Natural killer cell treated with Interleukin-12 subunit alpha and Interleukin-12 subunit beta and Interleukin-15 and Interleukin-18, amount 100 ng/mL, for 72 hours (primary cell): ENCODE measurements at places on chromosomes 2 and 18. TPM values are rescaled to one million over a fixed set of nuclear protein-coding genes. Genes with fewer than 3 reads are reported as not detected.

DNA sequence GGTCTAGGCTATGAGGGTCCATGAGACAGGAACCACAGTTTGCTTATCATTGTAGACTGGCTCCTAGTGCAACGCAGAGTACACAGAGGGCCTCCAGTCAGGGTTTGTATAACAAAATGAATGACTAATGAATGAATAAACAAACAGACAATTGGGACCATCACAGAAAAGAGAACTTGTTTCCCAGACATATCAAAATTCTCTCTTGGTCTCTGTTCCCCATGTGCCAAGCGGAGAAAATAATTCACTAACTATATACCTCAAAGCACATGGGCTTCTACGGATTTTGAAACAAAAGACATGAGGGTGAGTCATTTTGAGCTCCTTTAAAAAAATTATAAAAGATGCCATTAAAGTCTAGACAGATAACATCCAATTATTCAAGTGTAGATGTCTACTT, 28.0 kb downstream of the INO80C start:
- DNase-seq = no peak
- H3K4me1 ChIP-seq = peaks cover 7% of the 10 kb centered on the region
- H3K27me3 ChIP-seq = no peaks in the 10 kb centered on the region
- no peak overlapping the region for H3K4me3 ChIP-seq

- H3K4me3 ChIP-seq = no peak overlapping the region
- H3K36me3 ChIP-seq = no peaks in the 10 kb centered on the region
- DNase-seq = no peak
- H3K27me3 ChIP-seq = no peaks in the 10 kb centered on the region
- no peak overlapping the region for H3K27ac ChIP-seq
Measured at GRCh38 chr18:10314066-10314465, 140.4 kb upstream of the APCDD1 start.

DNA sequence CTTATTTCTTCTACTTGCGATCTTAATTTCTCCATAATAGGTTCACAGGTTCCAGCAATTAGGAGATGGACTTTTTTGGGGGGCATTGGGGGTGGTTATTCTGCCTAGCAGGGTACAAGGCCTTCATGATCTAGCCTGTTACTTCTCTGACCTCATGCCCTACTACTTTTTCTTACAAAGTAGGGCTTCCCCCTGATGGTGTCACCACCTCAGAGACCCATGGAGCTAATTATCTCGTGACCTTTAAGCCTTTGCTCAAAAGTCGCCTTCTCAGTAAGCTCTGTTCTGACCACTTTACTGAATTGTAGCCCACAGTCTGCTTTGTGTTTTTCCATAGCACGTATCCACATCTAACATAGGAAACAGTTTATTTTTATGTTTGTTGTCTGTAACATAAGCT, 458.0 kb downstream of the PARD3B start:
- no peak overlapping the region for H3K4me3 ChIP-seq
- DNase-seq = no peak
- H3K4me1 ChIP-seq = peaks cover 12% of the 10 kb centered on the region
- H3K27ac ChIP-seq = no peak overlapping the region
- no peaks in the 10 kb centered on the region for H3K36me3 ChIP-seq

Gene GALNT5
- 0.14 TPM for total RNA-seq

DNA sequence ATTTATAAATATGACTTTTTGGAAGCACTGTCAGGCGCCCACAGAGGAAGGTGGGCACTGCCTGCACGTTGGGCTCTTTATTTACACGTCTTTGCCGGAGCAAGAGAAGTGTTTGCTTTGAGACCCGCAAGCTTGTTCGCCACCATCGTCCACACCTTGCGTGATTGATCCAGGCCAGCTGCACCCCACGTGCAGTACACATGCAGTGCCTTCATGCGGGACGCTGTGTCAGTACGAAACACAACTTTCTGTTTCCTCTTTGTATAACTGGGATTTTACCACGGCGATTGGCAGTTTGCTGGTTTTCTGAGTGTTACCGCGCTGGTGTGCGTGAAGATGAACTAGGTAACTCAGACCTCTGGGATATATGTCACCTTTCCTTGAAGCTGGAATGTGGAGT, 571.0 kb upstream of the SALL3 start:
- peaks cover 4% of the 10 kb centered on the region for H3K4me1 ChIP-seq
- H3K27me3 ChIP-seq = peaks cover 18% of the 10 kb centered on the region
- no peak for DNase-seq
- no peak overlapping the region for H3K4me3 ChIP-seq
- H3K27ac ChIP-seq = no peak overlapping the region
- no peaks in the 10 kb centered on the region for H3K36me3 ChIP-seq

DNA sequence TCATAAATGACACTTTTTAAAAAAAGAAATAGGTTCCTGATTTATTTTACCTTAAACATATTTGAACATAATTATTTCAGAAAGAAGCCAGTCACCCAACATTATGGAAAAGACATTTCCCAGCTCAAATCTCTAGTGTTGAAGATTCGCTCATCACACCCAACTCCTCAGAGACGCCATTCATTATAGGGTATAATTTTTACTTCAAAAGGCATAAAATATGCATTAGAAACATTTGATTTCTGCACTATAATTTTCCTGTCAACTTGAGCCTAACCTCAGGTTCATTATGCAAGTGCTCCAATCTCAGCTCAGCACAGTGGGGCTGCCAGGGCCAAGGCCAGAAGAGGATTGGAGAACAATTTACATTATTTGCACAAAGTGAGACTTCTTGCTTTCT, 58.8 kb upstream of the TTN start:
- no peak overlapping the region for H3K4me3 ChIP-seq
- peaks cover 6% of the 10 kb centered on the region for H3K4me1 ChIP-seq
- DNase-seq = no peak
- no peak overlapping the region for H3K27ac ChIP-seq
- H3K27me3 ChIP-seq = no peaks in the 10 kb centered on the region
- no peaks in the 10 kb centered on the region for H3K36me3 ChIP-seq

DNA sequence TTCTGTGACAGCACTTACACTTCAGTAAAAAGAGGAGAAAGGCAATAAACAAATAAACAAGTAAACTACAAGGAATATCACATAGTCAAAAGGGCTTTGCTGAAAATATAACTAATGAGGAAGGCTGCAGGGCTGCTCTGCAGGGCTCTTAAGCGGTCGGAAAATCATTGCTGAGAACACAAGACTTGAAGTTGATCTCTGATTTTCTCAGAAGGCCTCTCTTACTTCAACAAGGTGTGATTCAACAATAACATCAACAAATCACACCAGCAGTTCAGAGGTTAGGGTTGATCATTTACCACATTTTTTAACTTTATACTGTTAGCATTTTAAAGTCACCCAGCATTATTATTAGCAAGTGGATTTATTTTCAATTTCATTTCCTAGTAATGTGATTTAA, 215.6 kb downstream of the ARHGAP15 start:
- DNase-seq = no peak
- H3K4me3 ChIP-seq = no peak overlapping the region
- peaks cover 20% of the 10 kb centered on the region for H3K4me1 ChIP-seq
- no peaks in the 10 kb centered on the region for H3K27me3 ChIP-seq

- no peak for DNase-seq
- H3K27me3 ChIP-seq = no peaks in the 10 kb centered on the region
- no peak overlapping the region for H3K4me3 ChIP-seq
Measured at GRCh38 chr18:37266290-37266689, 299.3 kb downstream of the CELF4 start.

- no peaks in the 10 kb centered on the region for H3K36me3 ChIP-seq
- DNase-seq = no peak
- H3K4me3 ChIP-seq = no peak overlapping the region
- no peaks in the 10 kb centered on the region for H3K4me1 ChIP-seq
- peaks cover 6% of the 10 kb centered on the region for H3K27me3 ChIP-seq
Measured at GRCh38 chr2:191607096-191607495, 70.8 kb upstream of the NABP1 start.

Gene DSG4
- total RNA-seq = not detected
